A172 (cell line): ENCODE measurements at places on chromosomes 5 and 9.

GRCh38 chr9:100739666-100740065, 161.8 kb downstream of the CAVIN4 start:
- DNase-seq: no peak

GRCh38 chr5:113093558-113093957, 117.0 kb downstream of the DCP2 start:
- DNase-seq: no peak

GRCh38 chr9:136847826-136848392, 1.3 kb upstream of the PHPT1 start:
- no peak for DNase-seq

DNA sequence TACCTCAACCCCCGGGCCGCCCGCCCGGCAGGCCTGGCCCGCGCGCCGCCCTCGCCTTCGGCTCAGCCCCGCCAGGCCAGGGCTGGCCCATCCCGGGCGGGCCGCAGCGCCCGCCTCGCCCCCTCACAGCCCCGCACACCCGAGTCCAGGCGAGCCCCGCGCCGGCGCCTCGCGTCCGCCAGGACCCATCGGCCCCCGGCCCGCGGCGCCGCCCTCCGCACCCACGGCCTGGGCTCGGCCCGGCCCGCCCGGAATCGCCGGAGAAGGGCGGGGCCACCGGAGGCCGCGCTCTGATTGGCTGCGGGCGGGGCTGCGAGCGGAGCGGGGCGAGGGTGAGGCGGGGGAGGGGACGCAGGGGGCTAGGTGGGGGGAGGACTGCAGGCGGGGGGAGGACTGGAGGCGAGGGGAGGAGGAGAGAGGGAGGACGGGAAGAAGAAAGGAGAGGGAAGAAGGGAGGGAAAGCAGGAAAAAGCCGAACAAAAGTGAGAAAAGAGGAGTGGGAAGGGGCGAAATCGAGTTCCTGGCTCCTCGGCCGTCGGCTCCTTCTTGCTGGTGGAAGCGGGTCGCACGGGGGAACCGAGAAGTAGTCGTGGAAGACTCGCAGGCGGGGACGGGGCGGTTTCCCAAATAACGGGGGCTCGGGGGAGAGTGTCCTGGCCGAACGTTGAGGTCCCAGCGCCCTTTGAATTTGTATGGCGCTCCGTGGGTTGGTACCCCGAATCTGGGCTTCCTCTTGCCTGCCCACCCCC, 472 bp upstream of the UBTD2 start:
- DNase-seq: peak; percentile 43

- no peak for DNase-seq
Measured at GRCh38 chr5:20335978-20336377, 348.0 kb upstream of the CDH18 start.

- no peak for DNase-seq
Measured at GRCh38 chr9:105646879-105647594, 15.2 kb upstream of the TAL2 start.
